Kidney tubule cell (primary cell): ENCODE measurements at places on chromosomes 12 and 14.
A peak's percentile ranks its signal among the peaks of the same experiment; 100 is the strongest.

DNA sequence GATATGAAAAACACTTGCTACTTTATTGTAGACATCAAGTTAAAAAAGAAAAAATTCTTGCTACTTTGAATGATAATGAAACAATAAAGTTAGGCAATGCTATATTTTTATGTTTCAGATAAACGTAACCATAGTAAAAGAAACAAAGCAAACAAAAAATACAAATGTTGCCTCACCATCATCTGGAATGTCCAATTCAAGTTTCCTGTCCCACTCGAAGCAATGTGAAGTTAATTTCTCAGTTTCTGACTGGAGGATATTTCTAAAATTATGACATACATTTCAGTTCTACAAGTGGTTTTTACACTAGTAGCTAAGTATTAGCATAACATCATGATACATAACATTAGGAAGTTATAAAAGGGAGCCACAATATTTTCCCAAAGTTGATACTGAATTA, 20.9 kb downstream of the DLGAP5 start:
- DNase-seq, result no peak

GRCh38 chr12:25054076-25054782, 105.3 kb upstream of the BCAT1 start:
- peak; percentile 43 for DNase-seq

DNA sequence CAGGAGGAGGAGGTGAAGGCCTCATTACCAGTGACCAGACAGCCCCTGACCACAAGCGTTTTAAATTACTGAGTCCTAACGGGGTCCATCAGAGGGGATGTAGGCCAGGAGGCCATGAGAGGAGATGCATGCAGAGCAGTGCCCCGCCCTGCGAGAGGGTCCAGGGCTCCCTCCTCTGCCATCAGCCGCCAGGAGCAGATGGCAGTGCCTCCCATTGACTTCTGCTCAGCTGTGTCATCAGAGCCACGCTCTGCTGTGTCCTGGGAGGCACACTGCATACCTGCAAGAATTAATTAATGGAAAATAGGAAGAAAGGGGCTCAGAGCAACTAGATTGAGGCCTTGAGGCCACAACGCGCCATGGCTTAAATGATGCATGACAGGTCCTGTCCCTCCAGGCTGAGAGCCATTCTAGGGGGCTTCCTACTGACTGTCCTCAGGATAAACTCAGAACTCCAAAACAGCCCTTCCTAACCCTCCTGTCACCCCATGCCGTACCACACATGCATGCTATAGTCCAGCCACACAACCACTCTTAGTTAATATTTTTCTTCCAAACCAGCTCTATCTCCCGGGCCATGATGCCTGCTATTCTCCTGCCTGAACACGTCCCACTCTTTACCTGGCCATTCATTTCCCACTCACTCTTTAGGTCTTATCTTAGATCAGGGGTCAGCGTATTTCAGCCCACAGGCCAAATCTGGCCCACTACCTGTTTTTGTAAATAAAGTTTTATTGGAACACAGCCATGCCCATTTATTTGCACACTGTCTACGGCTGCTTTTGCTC, 235.8 kb downstream of the KSR2 start:
- peak; percentile 51 for DNase-seq

GRCh38 chr12:130919086-130919485, 34.6 kb upstream of the ADGRD1 start:
- DNase-seq, result no peak

DNA sequence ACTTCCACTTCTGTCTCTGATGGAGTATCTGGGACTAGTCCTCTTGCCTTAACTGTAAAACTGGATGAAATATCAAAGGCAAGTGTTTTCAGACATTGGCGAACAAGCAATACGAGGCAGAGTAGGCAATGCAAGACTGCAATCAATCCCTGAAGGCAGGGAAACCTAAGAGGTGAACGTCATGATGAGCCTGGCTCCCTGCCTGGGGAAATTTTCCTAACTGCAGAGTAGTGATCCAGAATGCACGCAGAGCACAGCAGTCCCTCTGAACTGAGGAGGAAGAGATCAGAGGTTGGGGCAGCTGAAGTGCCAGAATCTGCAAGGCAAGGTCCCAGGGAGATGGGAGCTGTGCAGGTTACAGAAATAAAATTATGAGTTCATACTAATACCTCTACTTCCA, 18.5 kb downstream of the BHLHE41 start:
- DNase-seq, result no peak

GRCh38 chr14:93975791-93976476, 436 bp downstream of the ASB2 start:
- DNase-seq, result no peak

DNA sequence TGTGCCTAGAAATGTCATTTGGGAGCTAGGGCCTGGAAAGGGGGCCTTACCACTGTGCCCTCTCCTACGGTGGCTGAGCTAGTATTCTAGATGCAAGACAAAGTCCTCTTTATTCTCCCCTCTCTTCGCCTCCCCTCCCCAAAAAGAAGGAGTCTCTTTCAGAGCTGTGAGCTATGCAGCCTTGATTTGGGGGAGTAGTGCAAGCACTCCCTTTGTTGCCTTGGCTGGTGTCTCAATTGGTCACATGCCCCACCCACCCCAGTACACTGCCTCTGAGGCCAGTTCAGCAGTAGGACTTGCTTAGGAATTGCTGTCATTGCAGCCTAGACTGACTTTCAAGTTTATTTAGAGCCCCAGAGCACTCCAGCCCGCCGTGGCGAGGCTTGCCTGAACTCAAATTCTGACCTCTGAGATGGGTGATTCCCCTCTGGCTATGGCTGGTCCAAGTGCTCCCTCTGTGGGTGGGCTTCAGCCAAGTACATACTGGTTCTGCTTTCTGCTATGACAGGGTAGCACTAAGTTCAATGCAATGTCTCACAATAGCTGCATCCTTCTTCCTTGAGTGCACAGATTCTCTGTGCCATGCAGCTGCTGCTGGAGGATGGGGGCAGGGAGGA, 37.0 kb upstream of the FBXO33 start:
- no peak for DNase-seq

GRCh38 chr12:107322063-107322462, 228.7 kb upstream of the CRY1 start:
- DNase-seq, result no peak

DNA sequence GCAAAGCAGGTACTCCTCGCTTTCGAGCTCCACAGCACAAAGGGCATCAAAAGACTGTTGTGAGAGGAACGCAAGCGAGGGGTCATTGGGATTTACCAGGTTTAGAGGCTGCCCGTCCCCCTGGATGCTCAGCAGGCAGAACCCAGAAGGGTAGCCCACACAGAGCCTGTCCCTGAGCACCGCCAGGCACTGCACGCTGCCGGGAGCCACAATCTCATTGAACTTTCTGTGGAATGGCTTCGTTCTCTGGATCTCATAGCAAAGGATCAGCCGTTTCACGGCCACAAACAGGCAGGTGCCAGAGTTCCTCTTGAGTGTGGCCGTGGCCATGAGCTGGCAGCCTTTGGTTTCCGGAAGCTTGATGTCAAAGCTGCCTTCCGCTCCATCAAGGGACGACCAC, 21.5 kb downstream of the AMN start:
- DNase-seq, result no peak

DNA sequence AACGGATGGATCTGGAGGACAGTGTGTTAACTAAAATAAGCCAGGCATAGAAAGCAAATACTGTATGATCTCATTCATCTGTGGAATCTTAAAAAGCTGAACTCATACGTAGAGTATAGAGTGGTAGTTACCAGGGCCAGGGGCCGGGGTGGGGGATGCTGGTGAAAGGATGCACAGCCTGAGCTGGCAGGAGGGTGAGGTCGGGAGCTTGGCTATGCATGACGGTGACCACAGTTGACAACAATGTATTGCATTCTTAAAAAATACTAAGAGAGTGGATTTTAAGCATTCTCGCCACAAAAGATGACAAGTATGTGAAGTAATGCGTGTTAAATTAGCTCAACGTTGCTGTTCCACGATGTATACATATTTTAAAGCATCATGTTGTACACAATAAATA, 351.3 kb downstream of the TMEM121 start:
- DNase-seq, result no peak

GRCh38 chr14:76261371-76261811, 109.7 kb downstream of the GPATCH2L start:
- DNase-seq, result no peak

DNA sequence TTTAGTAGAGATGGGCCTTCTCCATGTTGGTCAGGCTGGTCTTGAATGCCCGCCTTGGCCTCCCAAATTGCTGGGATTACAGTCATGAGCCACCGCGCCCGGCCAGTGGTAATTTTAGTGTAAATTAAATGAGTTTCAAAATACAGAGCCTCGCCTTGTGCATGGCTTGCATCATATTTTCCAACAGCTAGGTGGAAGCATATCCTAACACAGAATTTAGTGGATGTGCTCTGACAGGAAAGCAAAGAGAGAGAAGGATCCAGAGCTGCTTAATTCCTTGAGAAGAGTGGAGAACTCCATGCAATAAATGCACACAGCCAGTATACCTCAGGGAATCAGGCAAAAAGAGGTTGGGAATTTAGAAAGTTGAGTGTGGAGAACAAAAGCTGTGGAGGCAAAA, 2.5 kb downstream of the OR6C2 start:
- no peak for DNase-seq

DNA sequence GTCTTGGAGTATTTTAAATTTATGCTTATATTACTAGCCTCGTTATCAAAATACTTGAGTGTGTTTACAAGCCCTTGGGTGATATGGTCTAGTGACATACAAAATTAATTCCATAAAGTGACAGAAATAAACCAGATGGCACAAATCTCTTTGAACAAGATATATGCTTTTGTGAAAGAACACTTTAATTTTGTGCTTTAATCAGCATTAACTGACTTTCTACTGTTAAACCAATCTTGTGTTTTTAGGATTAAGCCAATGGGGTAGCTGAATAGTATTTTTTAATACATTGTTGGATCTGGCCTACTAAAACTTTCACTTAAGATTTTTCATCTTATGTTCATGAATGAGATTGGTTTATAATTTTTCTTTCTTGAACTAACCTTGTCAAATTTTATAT, 30.4 kb upstream of the GCH1 start:
- DNase-seq, result no peak

GRCh38 chr14:75831952-75832351, 149.8 kb downstream of the TGFB3 start:
- no peak for DNase-seq
